ENCODE measurements at places on chromosomes 5 and 9. TPM values are rescaled to one million over a fixed set of nuclear protein-coding genes. Genes with fewer than 3 reads are reported as not detected.

DNA sequence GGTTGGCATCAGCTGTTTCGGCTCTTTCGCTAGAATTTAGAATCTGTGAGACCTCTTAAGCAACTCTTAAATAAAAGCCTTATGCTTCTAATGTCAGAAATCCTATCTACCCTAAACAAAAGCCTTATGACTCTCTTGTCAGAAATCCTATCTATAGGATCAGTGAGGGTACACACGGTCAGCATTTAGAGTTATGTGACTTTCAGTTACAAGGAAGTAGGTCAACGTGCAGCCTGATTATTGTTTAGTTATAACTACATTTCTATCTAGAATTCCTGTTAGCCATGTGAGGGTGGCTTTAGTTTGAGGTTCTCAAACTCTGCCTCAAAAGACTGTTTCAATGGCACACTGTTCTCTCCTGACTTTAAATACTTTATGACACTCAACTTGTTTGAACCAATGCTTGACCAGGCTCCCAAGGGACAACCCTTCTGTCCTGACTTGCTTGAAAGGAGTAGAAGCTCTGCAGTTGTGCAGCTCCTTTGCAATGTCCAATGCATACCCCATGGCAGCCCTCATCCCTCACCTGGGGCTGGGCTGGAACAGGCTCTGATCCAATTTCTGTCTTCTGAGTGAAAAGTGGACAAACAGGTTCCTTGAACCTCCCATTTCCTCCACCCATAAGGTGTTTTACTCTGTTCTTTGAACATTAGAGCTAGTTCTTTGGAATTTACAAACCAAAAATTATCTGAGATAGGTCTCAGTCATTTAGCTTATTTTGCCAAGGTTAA, 251.6 kb upstream of the PIK3R1 start:
- no peak for DNase-seq

DNA sequence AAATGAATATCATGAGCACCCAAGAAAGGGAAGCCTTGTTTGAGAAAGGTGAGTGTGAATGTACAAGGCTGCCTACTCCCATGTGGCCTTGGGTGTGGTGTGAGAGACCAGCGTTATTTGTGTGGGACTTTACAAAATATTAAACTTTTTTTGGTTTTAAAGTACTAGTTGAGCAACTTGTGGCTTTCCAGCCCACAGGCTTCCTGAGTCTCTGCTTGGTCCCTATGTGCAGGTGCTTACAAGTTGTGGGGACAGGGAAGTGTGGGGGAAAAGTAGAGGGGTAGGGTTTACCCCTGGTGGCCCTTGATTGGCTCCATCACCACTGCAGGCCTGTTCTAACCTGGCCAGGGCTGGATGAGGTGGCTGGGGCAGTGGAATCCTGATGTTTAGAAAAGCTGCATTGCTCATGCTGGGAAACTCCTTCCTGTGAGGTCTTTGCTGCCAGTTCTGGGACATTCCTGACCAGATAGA, 19.7 kb downstream of the PTTG1 start:
- DNase-seq: no peak

- DNase-seq: no peak
Measured at GRCh38 chr9:21840647-21841046, 38.2 kb downstream of the MTAP start.

GRCh38 chr5:115179030-115179393, 9.3 kb upstream of the TRIM36 start:
- DNase-seq: no peak

DNA sequence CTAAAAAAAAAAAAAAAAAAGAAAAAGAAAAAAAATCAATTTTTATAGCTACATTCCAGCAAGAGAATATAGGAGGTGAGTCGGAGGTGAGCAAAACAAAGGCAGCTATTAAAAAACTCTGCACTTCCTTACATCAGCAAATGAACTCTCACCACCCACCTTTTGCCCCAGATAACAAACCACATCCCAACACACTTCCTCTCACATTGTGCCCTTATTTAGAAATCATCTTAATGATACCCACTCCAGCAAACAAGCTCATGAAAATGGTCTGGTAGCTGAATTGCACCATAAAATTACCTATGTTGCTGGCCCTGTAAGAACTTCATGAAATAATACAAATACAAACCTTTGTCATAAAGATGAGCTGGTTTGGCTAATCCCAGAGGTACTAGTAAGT, 82.9 kb downstream of the CEMIP2 start:
- DNase-seq: peak; percentile 65

DNA sequence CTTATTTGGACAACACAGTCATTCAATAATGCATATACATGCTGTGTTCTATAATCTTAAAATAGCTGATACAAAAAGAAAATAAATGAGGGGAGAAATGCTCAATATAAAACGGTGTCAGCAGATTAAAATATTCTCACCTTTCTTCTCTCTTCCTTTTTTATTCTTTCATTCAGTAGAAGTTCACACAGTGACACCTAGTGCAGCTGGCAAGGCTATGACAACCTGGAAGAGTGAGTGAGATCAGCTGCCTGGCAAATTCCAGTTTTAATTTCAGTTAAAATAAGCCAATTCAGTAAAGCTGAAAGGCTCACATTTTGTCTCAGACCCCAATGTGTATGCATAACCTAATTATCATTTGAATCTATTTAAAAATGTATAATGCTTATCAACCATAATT, 150.3 kb downstream of the RASEF start:
- DNase-seq: no peak

ZER1 gene
- 19.8 TPM for total RNA-seq

INSL4 gene
- total RNA-seq: not detected

COL23A1 gene
- 0.13 TPM for total RNA-seq

RHOBTB3 gene
- 26.0 TPM for total RNA-seq

CCDC183 gene
- total RNA-seq: 0.51 TPM

SOX30 gene
- total RNA-seq: not detected

TNFSF15 gene
- 0.90 TPM for total RNA-seq

Data from dermis microvascular lymphatic vessel endothelial cell (primary cell).